ENCODE measurements at places on chromosomes 7 and 10.
A peak's percentile ranks its signal among the peaks of the same experiment; 100 is the strongest.

GRCh38 chr10:19652750-19653149 is 163.5 kb upstream of the PLXDC2 start:
- DNase-seq, result no peak

DNA sequence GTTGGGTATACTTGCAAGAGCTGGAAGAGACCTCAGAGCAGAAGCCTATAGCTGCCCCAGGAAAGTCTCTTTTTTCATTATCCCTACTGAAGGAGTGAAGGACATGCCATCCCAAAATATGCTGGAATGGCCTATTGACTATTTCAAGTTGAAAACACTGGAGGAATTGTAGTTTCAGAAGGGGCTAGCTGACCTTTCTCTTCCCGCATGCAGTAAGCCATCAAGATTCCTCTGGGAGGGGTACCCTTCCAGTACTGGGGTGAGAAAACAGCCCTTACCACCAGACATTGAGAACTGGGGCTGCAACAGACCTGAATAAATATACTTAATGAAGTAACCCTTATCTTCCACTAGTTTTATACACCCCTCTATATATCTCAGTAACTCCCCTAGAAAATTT is 41.7 kb downstream of the CHCHD3 start:
- DNase-seq, result peak; percentile 51

DNA sequence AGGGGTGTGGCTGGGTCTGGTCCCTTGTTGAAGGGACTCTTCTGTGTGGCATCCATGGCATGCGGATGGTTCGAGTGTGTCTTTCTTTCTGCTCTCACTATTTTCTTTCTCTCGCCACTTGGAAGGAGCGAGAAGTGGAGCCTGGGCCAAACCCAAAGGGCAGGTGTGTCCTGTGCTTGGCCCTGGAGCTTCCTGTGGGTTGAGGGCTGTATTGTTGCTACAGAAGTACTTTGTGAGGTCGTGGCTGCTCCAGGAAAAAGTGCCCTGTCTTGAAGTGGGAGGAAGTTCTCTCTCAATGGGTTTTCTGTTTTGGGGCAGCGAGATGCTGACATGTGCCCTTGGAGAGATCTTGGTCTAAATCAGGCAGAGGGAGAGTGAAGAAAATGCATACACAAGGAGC is 72.0 kb downstream of the DOCK1 start:
- peak; percentile 11 for DNase-seq

GRCh38 chr10:2938869-2939268 is 128.5 kb upstream of the PFKP start:
- no peak for DNase-seq

- no peak for DNase-seq
These were observed 478.9 kb downstream of the PTPRN2 start for GRCh38 chr7:158108646-158109293.

DNA sequence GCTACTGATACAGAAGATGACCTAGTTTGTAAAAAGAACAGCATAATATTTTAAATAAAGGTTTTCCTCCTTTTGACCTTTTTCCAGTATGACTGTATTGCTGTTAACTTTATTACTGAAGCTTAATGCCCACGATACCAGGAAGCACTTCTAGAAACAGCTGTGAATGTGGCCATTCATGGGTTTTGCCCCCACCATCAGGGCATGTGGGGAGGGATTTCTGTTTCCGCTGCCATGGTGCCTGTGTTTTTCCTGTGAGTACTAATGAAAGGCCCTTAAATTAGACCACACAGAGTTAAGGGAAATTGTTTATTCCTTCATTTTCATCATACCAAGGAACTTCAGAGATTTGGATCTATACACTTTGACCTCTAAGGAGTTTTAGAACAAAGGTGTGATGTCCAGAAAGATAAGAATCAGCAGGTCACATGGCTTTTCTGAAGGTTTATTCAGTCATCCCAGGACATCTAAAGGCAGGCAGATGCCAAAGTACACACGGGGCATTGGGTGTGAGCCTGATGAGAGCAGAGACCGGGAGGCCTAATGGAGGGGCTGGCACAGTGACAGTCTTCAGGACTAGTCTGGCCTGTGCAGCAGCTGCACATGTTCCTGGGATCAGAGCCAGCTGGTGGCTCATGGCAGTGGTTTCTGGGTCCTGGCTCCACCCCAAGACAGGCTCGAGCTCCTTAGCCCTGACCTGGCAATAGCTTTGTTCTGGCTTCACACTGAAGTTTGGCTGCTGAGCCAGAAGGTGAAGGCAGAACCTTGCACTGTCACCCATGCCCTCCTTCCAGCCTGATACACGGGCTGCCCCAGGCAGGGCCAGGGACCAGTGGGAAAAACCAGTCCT is 190.9 kb downstream of the REEP3 start:
- DNase-seq, result peak; percentile 88

DNA sequence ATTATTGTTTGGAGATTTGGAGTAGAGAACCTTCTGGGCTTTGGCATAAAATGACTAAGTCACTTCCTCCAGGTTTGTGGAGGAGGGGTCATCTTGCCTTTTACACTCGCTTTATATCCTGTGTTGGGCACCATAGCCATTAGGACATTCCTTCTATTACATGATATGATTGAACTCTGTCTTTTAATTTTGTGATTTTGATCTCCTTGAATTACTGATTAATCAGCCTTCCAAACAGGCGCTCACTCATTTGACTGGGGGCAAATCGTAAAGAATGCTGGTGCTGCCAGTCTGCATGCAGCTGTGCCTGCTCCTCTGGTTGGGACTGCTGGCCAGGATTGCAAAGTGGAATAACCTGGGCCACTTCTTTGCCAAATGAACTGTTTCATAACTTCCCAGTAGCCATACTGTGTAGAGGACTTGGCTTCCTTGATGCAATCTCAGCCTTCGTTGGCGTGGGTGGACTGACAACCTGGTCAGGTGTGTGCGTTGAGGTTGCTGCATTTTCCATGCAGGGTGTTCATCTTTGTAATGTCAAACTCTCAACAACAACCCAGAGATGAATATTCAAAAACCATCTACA is 65.9 kb upstream of the RAB11FIP2 start:
- no peak for DNase-seq

- no peak for DNase-seq
These were observed 67.6 kb downstream of the CDK6 start for GRCh38 chr7:92768501-92769393.

- peak; percentile 58 for DNase-seq
These were observed 21.4 kb downstream of the SORBS1 start for GRCh38 chr10:95539560-95540284.

Measured in foreskin melanocyte (primary cell).